ENCODE measurements at places on chromosomes 3 and 15.

- no peak for DNase-seq
These were observed 220.0 kb downstream of the FAM43A start for GRCh38 chr3:194905696-194906095.

DNA sequence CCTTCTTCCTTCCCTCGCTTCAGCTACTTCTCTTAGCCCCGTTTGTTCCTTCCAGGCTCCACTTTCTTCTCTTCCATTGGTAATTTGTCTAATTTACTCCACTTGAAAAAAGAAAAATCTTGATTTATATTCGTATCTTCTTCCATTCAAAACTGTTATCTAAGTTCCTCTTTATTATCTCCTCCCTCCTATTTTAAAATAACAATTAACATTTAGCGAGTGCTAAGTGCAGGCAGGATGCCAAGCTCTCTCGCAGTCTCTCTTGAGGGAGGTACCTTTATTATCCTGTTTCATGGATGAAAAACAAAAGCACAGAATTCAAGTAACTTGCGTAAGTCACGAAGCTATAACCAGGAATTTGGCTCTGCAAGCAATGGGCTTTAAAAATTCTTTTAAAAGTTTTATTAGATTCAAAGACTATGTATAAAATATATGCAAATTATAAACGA, 418.9 kb upstream of the NAALADL2 start:
- DNase-seq = no peak

DNA sequence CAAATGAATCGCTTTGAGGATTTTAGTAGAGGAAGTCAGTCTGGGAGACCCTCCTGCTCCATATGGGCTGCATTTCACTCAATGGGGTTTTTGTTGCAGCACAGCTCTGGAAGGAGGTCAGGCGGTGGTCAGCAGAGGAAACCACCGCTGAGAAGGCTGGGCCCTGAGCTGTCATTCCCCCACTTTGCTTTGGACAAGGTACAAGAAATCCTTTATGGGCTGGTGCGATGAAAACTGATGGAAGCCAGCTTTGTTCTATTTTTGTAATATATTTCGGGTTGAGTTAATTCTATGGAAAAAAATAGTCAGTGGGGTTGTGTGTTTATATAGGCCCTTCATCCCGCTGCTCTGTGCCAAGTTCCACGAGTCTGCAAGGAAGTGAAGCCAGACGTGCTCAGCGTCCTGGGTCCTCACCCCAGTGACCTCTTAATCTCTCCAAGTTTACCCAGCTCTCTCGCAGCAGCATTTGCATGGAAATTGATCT, 157.1 kb upstream of the TMC3 start:
- DNase-seq = no peak

DNA sequence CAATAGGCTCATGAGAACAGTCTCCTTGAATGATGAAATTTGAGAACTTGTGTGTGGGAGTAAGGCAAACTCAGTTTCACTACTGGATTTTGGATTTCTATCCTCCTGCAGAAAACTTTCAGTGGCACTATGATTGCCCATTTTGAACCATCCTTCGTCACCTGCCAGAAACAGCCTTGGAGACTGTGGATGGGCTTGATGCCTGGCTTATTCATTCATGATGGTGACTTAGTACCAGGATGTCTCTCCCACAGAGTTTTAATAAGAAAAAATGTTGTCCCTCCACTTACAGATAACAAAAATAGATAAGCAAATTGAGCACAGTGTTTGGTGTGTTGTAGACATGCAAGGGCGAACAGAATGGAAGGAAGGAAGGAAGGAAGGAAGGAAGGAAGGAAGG, 53.5 kb upstream of the CPNE4 start:
- no peak for DNase-seq

- no peak for DNase-seq
These were observed 19.9 kb downstream of the IQGAP1 start for GRCh38 chr15:90407871-90408317.

DNA sequence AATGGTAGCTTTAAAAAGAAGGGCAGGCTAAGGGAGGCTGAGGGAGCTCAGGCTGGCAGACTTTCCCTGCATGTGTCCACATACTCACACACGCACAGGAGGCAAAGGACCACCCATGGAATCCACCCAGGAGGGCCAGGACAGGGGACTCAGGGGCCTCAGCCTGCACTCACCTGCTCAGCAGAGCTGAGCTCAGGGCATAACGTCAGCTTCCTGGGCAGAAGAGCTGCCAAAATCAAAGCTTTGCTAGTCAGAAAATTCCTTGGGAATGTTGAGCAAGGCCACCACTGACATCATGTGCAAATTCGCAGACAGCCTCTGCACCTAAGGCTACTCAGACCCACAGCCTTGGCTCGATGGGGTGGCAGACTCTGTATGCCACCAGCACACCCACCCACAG, 16.4 kb upstream of the ALAS1 start:
- DNase-seq = no peak

GRCh38 chr15:74957476-74958035, 984 bp upstream of the RPP25 start:
- no peak for DNase-seq

GRCh38 chr15:52503788-52504496, 24.7 kb downstream of the MYO5A start:
- no peak for DNase-seq

DNA sequence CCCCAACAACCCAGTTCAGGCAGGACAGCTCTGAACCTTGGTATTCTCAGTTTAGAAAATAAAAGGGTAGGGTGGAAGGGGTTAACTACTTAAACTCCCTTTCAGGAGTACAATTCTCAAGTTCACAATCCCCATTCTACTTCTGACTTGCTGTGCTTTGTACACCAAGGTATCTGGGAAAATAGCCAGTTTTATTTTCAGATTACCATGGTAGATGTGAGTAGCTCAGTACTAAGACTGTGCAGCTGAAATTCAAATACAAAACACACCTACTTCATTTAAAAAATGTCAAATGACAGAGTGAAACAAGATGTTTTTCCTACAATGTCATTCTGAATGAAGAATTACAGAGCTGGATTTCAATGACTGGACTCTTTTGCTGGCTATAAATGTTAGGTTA, 27.4 kb downstream of the SLC7A14 start:
- DNase-seq = no peak

- no peak for DNase-seq
These were observed 56.6 kb downstream of the FBLN2 start for GRCh38 chr3:13605555-13605954.

- DNase-seq = peak; percentile 30
These were observed 47.3 kb downstream of the EIF3J start for GRCh38 chr15:44584162-44584749.

DNA sequence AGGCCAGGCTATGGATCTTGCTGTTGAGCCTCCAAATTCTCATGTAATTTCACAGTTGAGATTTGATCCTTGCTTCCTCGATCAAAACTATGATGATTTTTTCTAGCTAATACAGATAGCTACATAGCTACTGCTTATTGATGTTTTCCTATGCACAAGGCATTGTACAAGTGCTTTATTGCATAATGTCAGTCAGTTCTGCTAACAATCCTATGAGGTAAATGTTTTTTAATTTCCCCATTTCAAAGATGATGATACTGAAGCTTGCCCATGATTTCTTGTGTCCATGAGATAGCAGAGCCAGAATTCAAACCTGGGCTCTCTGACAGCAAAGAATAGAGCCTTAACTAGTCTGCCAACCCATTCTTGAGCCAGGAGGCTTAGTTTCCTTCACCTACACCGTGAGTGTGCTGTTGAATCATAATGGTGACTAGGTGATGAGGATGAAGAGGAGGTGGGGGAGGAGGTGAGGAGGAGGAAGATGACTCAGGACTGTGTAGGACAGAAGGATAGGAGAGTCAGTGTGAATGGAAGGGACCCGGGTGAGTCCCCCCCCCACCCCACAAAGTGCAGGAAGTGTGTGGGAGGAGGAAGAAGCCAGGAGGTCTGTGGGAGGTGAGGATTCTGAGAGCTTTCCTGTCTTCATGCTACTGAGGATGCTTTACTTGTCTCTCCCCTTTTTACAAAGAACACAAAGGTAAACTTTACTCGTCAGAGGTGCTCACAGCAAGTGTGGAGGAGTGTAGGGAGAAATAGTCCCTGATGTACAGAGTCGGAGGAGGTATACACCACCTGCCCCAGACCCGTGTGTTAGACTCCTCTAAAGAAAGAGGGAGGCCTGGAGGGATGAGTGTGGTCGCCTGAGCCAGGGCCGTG, 3.6 kb downstream of the TAGLN3 start:
- no peak for DNase-seq

DNA sequence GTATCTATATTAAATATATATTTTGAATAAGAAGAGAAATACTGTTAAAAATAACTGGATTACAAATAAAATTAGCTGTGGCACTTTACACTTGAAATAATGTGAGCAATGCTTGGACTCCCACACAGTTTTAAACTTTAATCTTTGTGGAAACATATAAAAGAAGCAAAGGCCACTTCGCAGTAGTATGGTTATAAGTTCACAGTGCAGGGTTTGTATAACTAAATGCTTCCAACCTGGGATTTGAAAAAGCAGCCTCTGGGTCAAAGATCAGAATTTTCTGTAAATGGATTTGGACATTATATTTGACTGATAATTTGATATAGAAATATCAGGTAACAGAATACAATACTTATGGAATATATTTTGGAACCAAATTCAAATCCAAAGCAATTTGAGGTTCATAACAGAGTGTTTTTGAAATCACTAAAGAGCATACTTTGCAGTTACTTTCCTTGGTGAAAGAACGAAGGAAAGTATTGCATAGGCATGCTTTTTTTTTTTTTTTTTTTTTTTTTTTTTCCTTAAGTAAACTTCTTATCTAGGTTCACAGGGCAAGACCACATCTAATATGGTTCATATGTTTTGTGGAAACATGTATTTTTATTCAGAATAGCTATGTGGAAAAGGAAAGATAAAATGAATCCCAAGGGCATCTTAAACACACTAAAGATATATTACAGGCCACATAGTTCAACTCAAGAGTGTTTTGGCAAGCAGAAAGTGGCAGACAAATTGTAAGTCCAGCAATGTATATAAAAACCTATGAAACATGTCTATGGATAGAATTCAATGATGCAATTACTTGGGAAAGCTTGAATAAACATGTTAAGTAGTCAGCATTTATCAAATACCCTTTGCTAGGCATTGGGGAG, 47.1 kb upstream of the SGO1 start:
- DNase-seq = no peak

DNA sequence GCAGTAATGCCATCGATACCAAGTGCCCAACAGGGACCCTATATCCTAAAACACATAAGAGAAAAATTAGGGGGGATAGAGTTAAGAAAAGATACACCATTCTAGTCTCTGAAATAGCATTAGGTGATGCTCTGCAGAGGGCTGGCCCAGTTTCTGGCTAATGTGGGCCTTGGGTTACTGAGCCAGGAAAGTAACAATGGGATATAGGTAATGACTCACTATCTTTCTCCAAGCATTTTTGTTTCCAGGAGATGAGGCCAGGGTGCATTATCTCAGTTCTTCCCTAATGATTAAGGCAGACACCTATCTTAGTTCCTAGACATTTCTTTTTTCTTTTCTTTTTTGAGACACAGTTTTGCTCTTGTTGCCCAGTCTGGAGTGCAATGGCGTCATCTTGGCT, 50.0 kb downstream of the PRKAR2A start:
- DNase-seq = no peak

Data from activated CD8-positive, alpha-beta memory T cell treated with anti-CD3 and anti-CD28 coated beads for 1 hour (primary cell).